ENCODE measurements at places on chromosomes 11 and 22.
A peak's percentile ranks its signal among the peaks of the same experiment; 100 is the strongest.

GRCh38 chr11:68843703-68844312, 2.1 kb upstream of the CPT1A start:
- peak; percentile 67 for DNase-seq

DNA sequence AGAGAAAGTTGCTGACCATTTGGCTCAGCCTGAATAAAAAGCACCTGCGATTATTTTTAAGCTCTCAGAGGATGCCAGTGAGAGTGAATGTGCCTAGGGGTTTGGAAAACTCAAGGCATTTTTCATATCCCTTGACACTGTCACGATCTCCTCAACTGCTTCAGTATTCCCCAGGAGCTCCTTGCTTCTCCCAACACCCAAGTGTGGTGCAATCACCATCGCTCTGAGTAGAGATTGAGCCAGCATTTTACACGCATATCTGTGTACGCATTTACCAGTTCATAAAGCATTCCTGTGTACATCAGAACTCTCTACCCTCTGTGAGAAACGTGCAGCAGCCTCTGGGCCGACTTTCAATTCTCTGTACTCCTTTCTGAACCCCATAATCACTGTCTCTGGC, 1.3 kb downstream of the SRRD start:
- no peak for DNase-seq

GRCh38 chr11:96035031-96035739, 111.3 kb upstream of the MTMR2 start:
- no peak for DNase-seq

GRCh38 chr11:129410395-129410960, 34.8 kb downstream of the BARX2 start:
- no peak for DNase-seq

- DNase-seq = no peak
These were observed 76.1 kb upstream of the UCP3 start for GRCh38 chr11:74084796-74085541.

DNA sequence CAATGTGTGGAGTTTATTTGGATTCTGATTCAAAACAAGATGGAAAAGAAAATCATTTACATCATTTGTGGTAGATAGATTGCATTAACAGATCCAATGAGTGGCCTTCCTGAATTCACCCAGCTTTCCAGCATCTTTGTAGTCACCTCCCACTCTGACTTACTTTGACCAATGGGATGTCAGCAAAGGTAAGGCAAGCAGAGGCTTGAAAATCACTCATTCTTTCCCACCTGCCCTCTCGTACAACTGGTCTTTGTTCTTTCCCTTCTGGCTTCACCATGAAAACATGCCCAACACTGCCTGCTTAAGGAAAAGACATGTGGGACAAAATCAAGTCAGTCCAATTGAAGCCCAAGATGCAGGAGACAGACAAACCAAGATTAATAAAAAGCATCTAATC, 202.1 kb downstream of the TTC28 start:
- no peak for DNase-seq

GRCh38 chr11:14713496-14714244, 70.1 kb downstream of the PDE3B start:
- no peak for DNase-seq

DNA sequence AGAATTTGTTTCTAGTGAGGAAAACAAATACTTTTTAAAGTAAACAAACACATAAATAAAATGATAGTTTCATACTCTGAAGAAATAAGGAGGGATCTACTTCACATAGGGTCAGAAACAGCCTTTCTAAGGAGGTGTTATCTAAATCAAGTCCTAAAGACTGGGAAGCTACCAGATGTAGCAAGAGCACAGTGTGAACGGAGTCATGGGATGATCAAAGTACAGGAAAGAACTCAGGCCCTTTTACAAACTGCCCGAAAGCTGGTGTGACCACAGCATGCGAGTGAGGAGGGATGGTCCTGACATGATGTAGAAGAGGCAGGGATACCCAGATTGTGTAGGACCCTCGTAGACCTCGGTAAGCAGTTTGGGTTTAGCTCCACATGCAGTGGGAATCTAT, 102.8 kb downstream of the ARHGAP32 start:
- no peak for DNase-seq

- DNase-seq = no peak
These were observed 4.9 kb upstream of the KRTAP5-6 start for GRCh38 chr11:1691878-1692707.

- DNase-seq = no peak
These were observed 1354.4 kb downstream of the TBC1D22A start for GRCh38 chr22:48116871-48117270.

- DNase-seq = no peak
These were observed 7.2 kb downstream of the KCTD21 start for GRCh38 chr11:78181185-78181584.

GRCh38 chr11:11758603-11759196, 83.1 kb upstream of the USP47 start:
- no peak for DNase-seq

Measured in memory B cell (primary cell).